ENCODE measurements at places on chromosomes 3 and 15.

DNA sequence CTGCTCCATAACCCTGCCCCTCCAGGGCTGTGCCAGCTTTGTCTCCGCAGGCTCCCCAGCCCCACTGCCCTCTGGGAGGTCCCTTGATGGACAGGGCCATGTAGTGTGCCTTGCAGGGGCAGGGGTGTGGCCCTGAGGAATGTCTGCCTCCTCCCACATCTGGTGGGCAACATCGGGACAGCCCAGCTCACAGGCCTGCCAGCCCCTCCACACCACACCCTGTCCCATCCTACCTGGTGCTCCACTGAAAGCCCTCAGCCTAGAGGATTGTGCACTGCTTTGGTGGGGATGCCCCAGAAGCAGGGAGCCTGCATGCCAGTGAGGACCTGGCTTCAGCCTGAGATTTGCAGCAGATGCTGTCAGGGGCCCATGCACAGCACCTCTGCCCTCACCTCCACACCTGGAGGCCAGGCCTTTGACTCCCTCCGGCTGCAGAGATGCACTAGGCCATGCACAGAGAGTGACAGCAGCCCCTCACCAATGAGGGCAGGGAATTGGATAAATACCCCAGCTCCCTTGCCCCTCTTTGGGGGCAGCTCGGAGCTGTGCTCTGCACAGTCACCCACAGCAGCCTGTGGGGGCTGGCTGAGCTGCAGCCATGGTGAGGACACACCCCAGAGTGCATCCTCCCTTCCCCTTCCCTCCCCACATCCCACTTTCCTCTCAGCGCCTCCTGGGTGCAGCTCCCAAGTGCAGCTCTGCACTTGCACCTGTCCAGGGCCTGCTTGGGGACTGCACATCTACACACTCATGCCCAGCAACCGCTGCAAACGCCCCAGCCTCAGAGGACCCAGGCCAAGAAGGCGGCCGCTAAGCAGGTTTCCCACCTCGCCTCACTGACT lies 2.7 kb downstream of the C3orf22 start:
- DNase-seq = no peak

DNA sequence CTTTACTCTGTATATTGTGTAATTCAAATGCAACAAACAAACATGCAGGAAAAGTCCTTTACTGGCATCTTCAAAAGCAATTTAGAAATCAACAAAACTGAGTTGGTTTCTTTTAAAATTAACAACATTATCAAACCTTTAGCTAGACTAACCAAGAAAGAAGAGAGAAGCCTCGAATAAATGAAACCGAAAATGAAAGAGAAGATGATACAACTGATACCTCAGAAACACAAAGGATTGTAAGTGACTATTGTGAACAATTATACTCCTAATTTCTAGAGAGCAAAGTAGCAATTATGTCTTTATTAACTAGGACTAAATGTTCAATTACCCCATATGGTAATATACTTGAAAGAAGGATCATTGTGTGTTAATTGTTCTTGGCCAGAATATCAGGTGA lies 49.2 kb upstream of the P3H2 start:
- no peak for DNase-seq

GRCh38 chr15:31207246-31207645 lies 105.7 kb upstream of the TRPM1 start:
- no peak for DNase-seq

DNA sequence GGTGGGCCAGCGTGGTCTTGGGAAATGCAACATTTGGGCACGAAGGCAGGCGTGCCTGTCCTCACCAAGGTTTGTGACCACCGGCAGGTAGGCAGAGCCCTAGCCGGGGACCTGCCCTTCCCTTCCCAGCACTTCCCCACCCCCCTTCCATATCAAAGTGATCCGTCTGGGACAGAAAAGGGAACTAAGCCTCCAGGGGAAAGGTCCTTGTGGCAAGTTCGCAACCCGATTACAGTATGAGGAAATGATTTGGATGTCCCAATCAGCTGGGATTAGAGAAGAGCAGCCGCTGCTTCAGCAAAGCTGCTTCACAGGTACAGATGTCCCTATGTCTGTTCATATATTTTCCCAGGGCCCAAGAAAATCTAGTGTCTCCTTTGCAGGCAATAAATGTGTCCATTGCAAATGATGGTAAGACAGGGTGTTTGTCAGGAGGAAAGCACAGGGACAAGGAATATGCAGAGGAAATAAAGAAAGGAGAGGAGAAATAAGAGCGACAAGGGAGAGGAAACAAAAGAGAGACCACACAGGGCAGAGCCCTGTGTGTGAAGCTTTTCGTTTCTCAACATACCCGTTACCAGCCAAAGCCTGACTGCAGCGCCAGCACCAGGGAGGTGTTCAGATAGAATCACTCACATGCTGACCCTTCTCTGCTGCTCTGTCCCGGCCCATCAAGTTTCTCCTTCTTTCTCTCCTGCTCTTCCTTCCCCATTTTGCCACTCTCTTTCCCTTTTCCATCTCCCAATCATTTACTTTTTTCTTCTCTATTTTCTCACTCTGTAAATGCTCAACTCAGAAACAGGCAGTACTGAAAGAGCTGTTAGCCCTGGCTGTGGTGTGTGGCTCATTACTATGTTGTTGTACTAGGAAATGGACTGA lies 17.4 kb upstream of the SECISBP2L start:
- DNase-seq = no peak

DNA sequence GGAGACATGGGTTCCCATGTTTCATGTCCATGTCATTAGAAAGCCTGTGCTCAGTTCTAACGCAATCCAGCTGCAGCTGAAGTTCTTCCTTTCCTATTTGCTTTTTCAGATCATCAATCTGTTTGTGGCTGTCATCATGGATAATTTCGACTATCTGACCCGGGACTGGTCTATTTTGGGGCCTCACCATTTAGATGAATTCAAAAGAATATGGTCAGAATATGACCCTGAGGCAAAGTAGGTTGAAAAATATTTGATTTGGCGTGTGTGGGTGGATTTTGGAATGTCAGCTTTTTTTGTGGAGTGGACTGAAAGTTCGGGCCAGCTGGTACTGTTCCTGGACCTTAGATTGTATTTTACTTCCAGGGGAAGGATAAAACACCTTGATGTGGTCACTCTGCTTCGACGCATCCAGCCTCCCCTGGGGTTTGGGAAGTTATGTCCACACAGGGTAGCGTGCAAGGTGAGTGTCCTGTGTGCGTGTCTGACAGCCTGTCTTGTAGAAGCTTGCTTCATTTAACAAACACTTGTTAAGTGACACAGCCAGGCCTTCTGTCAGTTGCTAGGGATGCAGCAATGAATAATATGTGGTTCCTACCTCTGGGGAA lies 69.6 kb downstream of the CHDH start:
- DNase-seq = no peak

DNA sequence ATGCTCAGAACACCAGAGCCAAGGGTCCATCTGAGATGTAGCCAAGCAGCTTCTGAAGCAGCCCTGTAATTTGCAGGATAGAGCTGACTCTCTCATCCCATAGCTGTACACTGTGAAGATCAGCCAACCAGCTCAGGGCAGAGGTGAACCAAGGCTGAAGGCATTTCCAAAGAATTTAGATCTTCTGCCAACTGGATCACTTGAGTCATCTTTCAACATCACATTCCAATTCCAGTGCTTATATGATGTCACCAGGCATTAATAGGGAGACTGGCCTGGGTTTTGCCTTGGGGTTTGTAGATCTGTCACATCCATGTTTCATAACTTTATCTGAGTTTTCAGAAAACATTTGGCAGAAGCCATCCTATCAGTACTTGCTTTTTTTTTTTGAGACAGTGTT lies 98.2 kb downstream of the NR2F2 start:
- no peak for DNase-seq

- DNase-seq = no peak
Observed at GRCh38 chr3:183536238-183536880, 19.1 kb downstream of the KLHL6 start.

DNA sequence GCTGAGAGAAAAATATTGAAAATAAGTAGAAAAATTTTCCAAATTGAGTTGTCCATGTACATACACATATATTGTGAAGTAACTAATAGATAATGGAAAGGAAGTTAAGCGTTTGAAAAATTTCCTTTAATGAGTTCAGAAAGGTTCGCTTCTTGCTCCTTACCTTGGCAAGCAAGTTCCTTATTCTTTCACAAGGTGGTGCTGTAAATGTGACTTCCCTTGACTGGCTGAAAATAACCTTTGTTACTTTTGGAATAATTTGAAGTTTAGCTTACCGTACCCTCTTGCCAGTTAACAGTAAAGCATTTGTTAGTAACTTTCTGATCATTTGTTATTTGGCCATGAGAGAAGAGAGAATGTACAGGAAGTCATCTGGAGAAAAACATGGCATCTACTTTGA lies 41.6 kb downstream of the PYDC2 start:
- no peak for DNase-seq

GRCh38 chr15:101308604-101309435 lies 13.8 kb upstream of the SNRPA1 start:
- no peak for DNase-seq

DNA sequence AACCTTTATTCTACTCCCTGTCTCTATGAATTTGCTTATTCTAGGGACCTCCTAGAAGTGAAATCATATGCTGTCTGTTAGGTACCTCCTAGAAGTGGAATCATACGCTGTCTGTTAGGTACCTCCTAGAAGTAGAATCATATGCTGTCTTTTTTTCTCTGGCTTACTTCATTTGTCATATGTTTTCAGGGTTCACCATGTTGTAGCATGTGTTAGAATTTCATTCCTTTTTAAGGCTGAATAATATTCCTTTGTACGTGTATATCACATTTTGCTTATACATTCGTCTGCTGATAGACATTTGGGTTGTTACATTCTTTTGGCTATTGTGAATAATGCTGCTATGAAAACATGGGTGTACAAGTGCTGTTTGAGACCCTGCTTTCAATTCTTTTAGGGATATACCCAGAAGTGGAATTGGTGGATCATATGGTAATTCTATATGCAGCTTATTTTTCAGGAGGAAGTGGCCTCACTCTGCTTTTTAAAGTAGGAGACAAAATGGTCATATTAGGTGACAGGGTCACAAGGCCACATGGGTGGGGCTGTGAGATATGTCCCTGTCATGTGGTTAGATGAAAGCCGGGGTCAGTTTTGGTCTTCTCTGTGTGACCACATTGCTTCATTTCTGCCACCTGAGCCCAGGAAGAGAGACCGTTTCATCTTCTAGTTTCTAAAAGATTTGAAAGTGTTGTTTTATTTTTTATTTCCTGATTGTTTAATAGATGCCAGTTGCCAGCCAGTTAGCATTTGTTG lies 76.7 kb downstream of the FLNB start:
- no peak for DNase-seq

- DNase-seq = no peak
Observed at GRCh38 chr3:171346582-171347300, 113.5 kb downstream of the TNIK start.

DNA sequence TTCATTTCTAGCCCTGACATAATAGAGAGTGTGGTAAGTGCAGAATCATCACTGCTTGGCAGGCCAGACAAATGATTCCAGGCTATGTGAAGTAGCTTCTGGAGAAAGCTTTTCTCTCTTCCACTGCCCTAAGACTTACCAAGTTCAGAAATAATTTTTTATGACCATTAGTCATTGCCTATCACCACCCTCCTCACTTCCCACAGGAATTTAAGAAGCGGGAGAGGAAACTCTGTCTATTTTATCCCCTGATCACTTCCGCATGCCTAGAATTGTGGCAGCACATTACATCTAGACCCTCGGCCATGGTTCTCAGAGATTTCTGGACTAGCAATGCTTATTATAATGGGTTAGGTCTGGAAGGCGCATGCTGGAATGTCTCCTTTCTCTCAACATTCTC lies 397.8 kb upstream of the NR2F2 start:
- DNase-seq = no peak

- no peak for DNase-seq
Observed at GRCh38 chr3:195297446-195297845, 26.5 kb upstream of the XXYLT1 start.

DNA sequence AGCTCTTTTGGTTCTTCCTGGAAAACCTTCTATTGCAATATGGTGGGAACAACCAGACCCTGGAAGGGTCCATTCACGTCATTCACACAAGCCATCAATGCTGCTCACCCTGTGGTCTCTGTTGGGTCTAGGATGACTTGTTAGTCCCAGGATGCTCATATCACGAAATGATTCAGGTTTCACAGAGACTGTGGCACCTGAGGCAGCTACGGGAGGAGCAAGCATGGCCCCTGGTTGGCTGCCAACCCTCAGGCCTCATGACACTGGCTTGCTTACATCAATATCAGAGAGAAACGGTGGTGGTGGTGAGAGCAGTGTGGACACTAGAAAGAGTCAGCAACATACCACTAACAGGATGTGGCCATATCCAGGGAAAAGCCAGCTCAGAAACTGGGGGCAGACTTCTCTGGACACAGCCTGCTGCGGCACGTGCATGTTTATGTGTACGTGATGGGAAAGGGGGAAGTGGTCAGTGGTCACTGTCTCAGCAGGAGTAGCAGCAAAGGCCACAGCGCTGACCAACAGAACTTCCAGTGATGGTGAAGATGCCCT lies 208.9 kb upstream of the ST8SIA2 start:
- DNase-seq = no peak

DNA sequence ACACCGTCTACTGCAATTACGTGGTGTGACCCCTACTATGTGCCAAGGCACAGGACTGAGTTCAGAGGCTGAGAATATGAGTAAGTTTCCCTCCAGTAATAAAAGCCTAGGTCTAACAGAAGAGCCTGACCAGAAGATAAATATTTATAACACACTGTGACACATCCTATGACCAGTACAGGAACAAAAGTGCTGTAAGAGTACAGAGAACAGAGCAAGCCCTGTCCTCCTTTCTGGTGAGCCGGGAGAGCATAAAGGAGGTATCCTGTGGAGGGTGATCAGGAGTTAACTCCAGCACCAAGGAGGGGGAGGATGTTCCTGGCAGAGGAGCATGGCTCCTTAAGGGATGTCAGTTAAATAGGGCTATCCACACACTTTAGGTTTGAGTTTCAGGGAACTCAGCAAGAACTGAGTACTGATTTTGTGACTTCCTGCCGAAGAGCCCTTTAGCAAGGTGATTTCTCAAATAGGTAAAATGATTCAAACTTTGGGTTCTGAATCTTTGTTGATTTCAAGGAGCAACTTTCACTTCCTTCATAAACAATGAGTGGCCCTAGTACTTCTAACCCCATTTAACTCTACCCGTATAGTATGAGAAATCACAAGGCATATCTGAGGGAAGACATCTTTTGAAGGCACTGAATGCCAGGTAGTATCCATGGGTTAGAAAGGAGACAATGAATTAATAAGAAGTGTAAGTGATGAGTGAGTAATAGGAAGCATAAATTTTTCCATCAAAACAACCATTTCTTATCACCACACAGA lies 198.0 kb downstream of the THRB start:
- DNase-seq = no peak

DNA sequence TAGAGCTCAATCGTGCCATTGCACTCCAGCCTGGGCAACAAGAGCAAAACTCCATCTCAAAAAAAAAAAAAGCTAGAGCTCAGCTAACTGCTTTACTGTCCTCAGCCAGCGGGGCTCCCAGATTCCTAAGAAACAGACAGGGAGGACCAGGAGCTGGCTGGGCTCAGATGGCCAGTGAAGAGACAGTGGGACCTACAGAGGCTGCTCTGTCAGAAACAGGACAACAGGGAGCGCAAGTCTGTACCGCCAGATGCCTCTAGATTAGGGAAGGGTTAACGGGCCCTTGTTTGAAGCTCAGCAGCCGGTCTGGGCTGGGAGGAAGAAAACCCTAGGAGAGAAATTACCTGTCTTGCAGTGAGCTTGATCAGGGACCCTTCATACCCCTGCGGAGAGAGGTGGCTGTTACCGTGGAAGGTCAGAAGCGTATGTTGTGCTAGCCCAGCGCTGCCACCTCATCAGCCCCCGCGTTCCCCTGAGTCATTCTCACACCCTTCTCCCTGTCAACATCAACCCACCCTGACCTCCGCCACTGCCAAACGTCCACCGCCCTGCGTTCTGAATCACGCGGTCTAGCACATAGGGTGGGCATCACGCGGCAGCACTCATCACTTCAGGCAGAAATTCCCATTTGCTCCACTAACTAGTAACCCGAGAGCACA lies 25.3 kb downstream of the RBPMS2 start:
- no peak for DNase-seq

Data from caudate nucleus (tissue), 63 donors.